ENCODE measurements at places on chromosomes 5 and 9.
A peak's percentile ranks its signal among the peaks of the same experiment; 100 is the strongest.

DNA sequence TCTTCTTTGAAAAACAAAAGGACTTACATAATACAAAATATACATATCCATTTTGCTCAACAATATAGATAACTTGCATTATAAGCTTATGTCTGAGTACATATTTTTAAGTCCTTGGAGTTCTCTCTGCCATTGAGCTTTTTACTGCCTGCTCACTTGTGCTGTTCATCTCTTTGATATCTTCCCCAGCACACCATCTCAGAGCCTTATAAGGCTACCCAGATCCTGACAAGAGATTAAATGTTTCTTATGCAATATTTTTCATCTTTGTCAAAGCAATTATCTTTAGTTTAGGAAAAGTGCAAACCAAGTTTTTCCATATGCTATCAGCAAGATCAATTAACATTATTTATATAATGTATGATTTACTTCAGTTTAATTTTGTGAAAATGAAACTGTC, 60.7 kb upstream of the ITGA1 start:
- no peak for DNase-seq

DNA sequence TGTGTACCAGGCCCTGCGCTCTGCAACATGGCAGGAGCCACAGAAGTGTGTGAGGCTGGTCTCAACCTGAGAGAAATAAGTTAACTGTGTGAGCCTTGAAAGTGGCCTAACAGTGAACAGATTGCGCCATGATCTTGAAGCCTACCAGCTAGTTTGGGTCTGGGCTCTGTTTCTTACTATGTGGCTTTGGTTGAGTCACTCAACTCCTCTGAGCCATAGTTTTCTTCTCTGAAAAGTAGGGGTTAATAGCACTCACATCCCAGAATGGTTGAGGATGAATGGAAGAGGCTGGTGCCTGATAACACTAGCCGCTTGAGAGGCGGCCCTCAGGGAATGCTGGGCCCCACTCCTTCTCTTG, 121.5 kb downstream of the RGS3 start:
- DNase-seq, result no peak

GRCh38 chr5:38468202-38468673, 88.2 kb downstream of the LIFR start:
- no peak for DNase-seq

DNA sequence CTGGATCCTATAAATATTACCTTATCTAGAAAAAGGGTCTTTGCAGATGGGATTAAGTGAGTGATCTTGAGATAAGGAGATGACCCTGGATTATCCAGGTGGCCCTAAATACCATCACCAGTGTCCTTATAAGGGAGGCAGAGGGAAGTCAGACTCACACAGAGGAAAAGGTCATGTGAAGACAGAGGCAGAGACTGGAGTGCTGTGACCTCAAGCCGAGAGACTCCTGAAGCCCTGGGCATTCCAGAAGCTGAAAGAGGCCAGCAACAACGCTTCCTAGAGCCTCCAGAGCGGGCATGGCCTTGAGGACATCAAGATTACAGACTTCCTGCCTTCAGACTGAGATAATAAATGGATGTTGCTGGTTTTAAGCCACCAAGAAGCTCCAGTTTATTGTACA, 118.8 kb downstream of the ATPSCKMT start:
- no peak for DNase-seq

DNA sequence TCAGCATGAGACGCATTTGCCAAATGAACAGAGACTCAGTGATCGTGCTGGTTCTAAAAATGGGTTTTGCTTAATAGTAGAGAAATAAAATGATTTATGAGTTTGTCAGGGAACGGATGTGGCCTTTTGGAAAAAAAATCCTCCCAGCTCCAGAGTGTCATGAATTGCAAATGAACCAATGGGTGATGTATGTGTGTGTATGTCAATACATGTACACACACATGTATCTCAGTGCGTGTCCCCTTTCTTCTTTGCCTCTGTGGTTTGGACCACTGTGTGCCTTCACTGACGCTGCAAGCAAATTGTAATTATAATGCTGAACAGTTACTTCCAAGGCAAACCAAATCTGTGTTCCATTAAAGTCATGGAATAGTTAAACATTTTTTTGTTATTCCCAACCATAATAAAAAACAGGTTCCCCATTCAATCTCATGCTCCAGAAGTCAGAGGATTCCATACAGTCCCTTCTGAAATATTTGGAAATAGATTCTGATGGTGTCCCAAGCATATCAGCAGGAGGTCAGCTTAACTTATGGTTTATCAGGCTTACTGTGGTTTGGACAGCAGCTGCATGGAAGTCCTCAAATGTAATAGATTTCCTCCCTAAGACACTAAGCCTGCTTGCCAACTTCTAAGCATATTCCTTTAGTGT, 630.5 kb downstream of the ACTL7B start:
- DNase-seq, result no peak

DNA sequence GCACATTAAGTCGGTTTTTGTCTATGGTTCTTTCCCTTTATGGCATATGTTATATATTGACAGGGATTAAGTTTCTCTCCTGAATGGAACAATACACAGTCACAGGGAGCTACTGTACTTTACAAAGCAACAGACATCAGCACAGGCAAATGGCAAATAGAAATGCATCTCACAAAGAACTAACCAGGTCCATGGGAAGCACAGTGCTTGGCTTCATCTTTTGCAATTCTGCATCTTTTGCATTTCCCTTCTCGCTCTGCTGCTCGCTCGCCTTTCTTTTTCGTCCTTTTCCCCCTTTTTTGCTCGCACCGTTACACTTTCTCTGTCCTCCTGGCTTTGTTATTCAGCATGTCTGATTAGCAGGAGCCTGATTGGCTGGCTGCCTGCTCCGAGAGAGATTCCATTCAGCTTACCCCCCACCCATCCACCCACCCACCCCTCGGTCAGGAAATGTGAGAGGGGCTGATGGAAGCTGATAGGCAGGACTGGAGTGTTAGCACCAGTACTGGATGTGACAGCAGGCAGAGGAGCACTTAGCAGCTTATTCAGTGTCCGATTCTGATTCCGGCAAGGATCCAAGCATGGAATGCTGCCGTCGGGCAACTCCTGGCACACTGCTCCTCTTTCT, at the start of gene ADAMTSL1:
TSS of gene ADAMTSL1 (plus strand) at position 502 of the 628 bp plus-strand sequence. CDS start at position 582, 80 bp downstream.
- no peak for DNase-seq

- DNase-seq, result peak; percentile 40
Observed at GRCh38 chr9:79477955-79478771, 93.6 kb upstream of the TLE4 start.

GRCh38 chr5:65451436-65451835, 30.3 kb downstream of the ADAMTS6 start:
- no peak for DNase-seq

GRCh38 chr9:93829271-93830011, 125.7 kb downstream of the BARX1 start:
- DNase-seq, result no peak

All from stimulated activated naive CD8-positive, alpha-beta T cell treated with anti-CD3 and anti-CD28 coated beads, Interleukin-15, amount 100 ng/mL, for 72 hours (primary cell).